Stimulated activated effector memory CD8-positive, alpha-beta T cell treated with anti-CD3 and anti-CD28 coated beads, Interleukin-12 subunit alpha, Interleukin-12 subunit beta, amount 100 ng/mL, for 72 hours (primary cell): ENCODE measurements at places on chromosomes 11 and 22.

DNA sequence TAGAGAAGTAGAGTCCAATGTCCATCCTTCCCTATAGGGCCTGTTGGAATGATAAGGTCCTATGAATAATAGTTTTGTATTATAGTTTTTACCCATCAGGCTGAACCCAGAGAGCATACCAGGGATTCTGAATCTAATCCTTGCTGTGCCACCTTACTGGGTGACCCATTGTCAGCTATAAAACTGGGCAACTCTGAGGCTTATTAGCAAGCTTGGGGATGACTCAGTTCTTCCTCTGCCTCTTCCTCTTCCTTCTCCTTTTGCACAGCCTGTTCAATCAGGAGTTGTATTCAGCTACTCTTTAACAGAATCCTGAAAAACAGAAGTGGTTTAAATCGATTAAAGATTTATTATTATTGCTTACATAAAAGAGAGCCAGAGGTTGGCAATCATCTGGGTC is 8.9 kb downstream of the HEPHL1 start:
- no peak for DNase-seq

GRCh38 chr11:102576350-102576749 is 45.8 kb upstream of the MMP7 start:
- no peak for DNase-seq

- DNase-seq, result no peak
Observed at GRCh38 chr11:69436041-69436982, 45.2 kb upstream of the LINC01488 start.

DNA sequence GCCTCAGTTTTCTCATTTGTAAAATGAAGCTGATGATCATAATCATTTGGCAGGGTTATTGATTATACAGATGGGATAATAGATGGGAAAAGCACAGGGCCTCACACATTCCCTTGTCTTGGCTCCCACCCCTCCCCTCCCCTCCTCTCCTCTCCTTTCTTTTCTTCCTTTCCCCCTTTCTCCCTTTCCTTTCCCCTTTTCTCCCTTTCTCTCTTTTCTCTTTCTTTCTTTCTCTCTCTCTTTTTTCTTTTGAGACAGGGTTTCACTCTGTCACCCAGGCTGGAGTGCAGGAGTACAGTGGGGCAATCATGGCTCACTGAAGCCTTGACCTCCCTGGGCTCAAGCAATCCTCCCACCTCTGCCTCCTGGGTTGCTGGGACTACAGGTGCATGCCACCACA is 161.0 kb upstream of the NARS2 start:
- DNase-seq, result no peak

DNA sequence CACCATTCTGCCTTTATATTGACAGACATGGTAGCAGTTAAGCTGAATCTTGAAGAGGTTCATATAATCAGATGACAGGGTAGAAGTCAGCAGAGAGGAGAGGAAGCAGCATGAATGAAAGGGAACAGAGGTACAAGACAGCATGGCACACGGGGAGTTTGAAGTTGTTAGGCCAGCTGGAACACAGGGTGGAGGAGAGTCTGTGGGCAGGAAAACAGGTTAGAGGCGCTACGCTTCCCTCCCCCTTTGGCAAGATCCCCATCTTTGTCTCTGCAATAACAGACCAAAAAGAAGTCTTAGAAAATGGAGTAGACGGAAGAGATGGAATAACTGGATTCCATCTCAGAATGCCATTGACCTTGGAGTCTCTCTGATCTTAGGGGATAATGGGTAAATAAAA is 20.0 kb upstream of the NDUFC2 start:
- no peak for DNase-seq
